GF-D8 (cell line): ENCODE measurements at places on chromosomes 13 and 19.

GRCh38 chr19:48716562-48717291, 2.8 kb downstream of the MAMSTR start:
- no peak for DNase-seq

GRCh38 chr19:13722146-13722545, 42.2 kb upstream of the MRI1 start:
- DNase-seq, result no peak

GRCh38 chr13:23563085-23563845, 6.9 kb upstream of the TNFRSF19 start:
- DNase-seq, result no peak

DNA sequence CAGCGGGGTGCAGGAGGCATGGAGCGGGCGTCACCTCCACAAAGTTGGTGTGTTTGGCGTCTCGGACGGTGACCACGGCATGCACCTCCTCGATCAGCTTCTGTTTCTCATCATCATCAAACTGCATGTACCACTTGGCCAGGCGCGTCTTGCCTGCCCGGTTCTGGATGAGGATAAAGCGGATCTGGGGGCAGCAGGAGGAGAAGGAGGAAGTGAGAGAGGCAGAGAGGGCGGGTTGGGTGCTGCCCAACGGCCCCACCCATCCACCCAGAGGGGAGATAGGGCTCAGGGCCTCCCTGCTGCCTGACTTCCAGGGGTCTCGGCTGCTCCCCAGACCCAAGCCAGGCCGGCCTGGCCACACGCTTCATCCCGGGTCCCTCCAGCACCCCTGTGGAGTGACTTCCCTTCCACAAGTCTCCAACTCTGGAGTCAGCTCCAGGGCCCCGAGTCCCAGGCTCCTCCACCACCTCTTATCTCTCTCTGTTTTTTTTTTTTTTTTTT, 4.6 kb downstream of the AP2S1 start:
- DNase-seq, result no peak

GRCh38 chr13:21934284-21934683, 263.4 kb downstream of the FGF9 start:
- DNase-seq, result no peak

- no peak for DNase-seq
Observed at GRCh38 chr19:10327793-10328192, 5.5 kb downstream of the RAVER1 start.

GRCh38 chr19:14381689-14382474, 638 bp downstream of the ADGRE5 start:
- peak; percentile 64 for DNase-seq

GRCh38 chr13:20708216-20708615, 4.7 kb downstream of the IL17D start:
- DNase-seq, result no peak

GRCh38 chr13:50228527-50228926, 213.3 kb downstream of the KCNRG start:
- DNase-seq, result no peak

- DNase-seq, result no peak
Observed at GRCh38 chr13:25409938-25410337, 38.2 kb downstream of the ATP8A2 start.

DNA sequence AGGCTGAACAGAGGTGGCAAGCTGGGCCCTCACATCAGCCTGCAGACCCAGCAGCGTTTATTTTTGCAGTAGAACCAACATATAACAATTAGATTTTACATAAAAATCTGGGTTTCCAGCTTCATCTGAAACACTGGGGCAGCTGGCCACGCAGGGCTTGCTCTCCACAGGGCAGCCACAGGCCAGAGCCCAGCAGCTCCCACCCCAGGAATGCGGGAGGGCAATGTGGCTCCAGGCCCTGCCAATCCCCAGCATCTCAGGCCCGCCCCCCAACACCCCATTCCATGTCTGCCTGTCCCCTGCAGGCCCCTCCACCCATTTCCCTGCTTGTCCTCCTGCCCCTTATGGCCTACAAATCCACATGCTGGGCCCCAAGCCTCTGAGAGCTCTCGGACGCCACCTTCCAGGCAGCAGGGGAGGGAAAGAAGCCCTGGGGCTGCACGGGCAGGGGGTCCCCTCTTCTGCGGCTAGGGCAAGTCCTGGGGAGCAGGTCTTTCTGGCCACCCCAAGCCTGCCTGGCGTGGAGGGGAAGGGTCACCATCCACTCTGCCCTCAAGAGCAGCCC, 15.0 kb upstream of the VSTM2B start:
- no peak for DNase-seq

- no peak for DNase-seq
Observed at GRCh38 chr13:98483601-98484288, 93.2 kb downstream of the STK24 start.
